ENCODE measurements at places on chromosomes 5 and 9.

GRCh38 chr9:70428781-70429180, 14.3 kb upstream of the KLF9 start:
- no peak for DNase-seq

DNA sequence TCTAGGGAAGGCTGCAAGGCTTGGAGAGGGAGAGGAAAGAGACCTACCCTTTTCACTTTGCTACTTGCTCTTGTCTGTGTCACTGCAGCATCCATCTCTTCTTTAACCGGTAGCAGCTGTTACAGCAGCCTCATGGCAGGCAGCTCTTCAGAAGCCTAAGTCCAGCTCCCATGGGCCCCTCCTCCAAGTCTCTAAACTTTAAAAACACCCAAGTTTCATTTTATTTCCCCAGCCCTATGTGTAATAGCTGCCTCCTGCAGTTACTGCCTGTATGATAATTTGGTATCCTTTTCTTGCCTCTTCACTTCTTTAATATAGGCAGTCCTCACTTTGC, 313.1 kb upstream of the PIK3R1 start:
- DNase-seq, result no peak

- no peak for DNase-seq
Observed at GRCh38 chr5:41832430-41832829, 37.8 kb downstream of the OXCT1 start.

GRCh38 chr5:135718151-135718550, 116.3 kb upstream of the SLC25A48 start:
- DNase-seq, result peak; percentile 80

DNA sequence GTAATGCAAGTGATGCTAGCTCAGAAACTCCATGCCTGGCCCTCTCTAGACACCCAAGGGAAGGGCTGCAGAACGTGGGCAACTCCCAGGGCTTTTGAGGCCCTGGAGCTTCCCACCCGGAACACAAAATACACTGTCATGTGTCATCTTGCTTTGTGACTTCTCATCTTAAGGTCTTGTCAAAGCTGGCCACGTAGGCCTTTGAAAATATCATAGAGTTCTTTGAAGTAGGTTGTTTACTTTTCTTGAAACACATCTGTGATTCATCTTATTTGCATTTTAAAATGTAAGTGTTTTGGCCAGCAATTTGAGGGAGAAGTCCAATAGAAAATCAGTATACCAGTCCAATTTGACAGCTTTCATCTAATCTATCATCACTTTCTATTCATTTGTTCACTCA, 40.2 kb upstream of the PALM2AKAP2 start:
- peak; percentile 44 for DNase-seq

- DNase-seq, result peak; percentile 35
Observed at GRCh38 chr5:33997331-33997983, 10.4 kb downstream of the AMACR start.

GRCh38 chr5:172133359-172134029, 54.5 kb downstream of the STK10 start:
- no peak for DNase-seq

GRCh38 chr5:123735384-123735783, 223.4 kb downstream of the CSNK1G3 start:
- no peak for DNase-seq

- DNase-seq, result no peak
Observed at GRCh38 chr5:815449-815848, 30.9 kb upstream of the ZDHHC11B start.

DNA sequence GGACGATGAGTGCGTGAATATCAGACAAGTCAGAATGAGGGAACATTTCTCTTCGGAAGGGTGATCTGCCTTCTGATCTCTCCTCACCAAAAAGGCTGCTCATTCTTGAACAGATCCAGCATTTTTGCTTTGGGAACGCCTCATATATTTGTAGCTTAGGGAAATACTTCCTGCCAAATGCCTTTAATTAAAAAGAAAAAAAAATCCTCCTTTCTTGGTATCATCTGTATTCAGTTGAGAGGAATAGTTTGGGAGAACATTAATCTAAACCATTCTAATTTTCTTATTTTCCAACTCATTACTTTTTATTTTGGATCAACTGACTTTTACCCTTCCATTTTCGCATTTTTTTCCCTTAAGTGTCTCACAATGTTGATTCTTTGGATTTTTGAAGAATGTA, 163.4 kb downstream of the SNX18 start:
- no peak for DNase-seq

- DNase-seq, result peak; percentile 64
Observed at GRCh38 chr9:89606624-89607311, 2.0 kb downstream of the GADD45G start.

DNA sequence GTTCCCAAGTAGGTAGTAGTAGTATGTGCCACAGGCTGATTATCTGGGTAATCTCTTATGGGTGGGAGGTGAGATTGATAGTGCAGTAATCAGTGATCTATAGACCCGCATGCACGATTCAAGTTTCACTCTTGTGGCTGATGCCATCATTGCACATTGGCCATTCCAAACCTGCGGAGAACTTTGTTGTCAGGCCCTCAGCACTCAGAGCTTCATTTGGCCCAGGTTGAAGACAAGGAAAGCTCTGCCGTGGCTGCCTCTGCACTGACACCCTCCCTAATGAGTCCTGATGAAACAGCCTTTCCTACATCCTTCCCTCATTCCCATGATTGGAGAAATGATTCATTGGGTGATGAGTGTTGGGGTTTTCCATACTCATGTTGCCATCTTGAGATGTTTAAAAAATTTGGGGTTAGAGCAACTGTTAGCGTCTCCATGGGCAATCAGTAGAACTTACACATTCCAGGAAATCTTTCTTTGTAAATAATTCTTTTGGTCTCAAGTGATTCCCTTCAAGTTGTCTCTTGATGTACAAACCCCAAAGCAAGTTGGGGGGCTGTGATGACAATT, 22.9 kb downstream of the PROP1 start:
- no peak for DNase-seq

DNA sequence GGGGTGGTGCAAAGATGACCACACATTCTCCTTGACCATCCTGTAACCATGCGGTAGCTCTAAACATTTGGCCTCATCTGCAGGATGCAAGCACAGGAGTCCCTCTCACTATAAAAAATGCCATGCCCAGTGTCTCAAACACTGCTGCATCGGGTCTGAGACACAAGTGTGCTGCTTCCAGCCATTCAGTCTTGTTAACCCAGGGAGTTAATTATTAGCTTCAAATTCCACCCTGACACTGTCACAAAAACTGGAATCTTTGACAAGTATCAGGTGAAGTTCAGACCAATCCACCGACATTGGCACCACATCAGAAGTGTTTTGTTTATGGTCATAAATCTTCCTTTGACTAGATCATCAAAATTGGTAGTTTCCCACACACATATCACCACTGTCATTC, 119.1 kb upstream of the RASEF start:
- DNase-seq, result no peak

DNA sequence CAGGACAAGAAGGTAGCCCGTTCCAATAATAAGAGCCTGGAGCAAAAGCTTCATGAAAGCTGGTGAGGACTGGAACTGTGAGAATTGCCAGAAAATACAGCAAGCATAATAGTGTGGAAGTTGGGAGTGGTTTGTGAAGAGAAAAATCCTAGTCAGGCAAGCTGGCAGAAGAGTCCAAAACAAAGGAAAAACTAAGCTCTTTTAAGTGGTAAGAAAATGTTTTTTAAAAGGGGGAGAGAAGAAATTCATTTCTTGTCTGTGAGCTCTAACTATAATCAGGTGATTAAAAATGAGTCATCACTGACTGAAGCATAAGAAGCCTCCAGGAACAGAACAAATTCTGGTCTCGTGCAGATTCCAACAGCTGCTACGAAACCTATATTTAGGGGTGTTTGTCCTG, 102.6 kb downstream of the CAAP1 start:
- no peak for DNase-seq

DNA sequence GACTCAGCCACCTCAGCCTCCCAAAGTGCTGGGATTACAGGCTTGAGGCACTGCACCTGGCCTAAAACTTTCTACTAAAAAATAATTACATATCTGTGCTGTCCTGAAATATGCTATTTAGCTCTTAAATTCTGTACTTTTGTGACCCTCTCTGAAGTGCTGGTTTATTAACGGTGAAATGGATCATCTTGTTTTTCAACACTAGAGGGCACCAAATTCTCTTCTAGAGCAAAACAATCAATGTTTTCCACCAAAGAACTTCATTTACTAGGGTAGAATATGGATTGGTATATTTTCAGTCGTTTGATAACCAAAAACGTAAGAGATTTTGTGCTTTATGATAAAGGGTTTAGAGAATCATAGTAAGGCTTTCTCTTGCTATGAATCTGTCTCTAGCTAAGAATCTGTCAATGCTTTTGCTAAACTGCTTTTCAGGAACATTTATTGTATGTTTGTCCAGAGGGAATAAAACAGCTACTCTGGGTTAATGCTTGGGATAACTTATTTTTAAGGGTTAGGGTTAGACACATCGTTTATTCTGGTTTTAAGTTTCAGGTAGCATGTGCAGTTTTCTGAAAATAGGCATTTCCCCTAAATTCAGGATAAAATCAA, 63.6 kb downstream of the RNF180 start:
- peak; percentile 20 for DNase-seq

GRCh38 chr5:2128686-2129355, 246.1 kb upstream of the IRX4 start:
- no peak for DNase-seq

GRCh38 chr9:105854783-105855724, 160.7 kb downstream of the TMEM38B start:
- DNase-seq, result no peak

- no peak for DNase-seq
Observed at GRCh38 chr9:85501456-85501855, 240.3 kb downstream of the AGTPBP1 start.

DNA sequence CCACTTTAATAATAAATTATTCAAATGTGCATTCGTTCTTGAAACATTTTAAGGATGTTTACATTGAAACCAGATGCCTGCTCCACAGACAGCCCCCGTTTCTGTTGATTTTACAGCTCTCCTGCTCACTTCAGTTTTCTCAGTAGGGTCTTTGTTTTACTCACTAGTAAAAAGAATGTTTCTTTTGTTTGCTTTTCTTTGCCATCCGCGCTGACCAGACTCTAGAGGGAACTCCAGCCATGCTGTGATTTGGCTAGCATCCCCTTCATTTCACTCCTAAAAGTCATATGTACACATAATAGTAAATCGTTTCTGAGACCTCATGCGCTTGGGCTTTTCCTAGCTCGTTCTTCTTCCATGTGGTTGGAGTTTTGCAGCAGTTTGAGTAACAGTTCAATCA, 28.7 kb upstream of the PALM2AKAP2 start:
- DNase-seq, result no peak

- DNase-seq, result no peak
Observed at GRCh38 chr9:107387409-107387808, 102.2 kb downstream of the KLF4 start.

GRCh38 chr5:148735301-148735835, 81.0 kb upstream of the HTR4 start:
- DNase-seq, result no peak

- no peak for DNase-seq
Observed at GRCh38 chr9:76198336-76198735, 195.9 kb downstream of the RFK start.

DNA sequence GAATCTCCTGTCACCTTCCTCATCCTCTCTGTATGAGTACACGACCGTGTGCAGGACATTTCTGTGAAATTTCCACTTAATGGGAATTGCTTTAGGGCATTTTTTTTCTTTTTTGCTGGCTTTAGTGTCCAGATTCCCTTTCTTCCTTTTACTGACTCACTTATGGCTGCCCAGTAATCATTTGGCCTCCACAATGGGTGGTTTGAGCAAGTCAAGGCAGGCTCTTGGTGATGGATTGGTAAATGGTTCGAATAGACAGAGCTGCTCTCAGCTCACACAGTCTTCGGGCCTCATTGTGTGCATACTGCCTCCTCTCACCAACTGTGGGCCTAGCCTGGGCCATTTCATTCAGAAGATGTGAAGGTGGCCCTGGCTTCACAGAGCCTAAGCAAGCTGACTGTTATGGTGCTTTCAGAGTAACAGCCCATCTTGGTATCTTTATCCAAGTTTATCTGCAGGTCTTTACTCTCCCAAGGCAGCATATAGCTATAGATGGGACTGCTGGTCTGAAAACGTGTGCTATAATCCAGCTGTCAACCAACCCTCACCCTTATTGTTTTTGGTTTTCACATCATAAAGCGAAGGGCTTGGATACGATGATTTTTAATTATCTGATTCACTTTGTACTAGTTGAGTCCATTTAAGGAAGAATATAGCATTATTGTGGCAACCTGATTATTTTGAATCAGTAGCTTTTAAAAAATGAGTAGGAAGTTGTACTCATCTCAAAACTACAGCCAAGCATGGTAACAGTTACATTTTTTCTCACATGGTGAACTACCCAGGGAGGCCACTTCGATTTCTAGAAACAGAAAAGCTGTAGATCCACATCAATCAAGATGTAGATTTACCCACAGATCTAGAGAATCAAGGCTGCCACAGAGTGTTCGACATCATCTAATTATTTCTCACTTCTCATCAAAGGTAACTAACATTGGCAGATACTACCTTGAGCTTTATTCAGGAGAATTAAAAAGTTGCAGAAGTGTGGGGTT, 50.4 kb upstream of the CKMT2 start:
- DNase-seq, result no peak

GRCh38 chr5:172607213-172607793, 33.8 kb upstream of the NEURL1B start:
- no peak for DNase-seq

DNA sequence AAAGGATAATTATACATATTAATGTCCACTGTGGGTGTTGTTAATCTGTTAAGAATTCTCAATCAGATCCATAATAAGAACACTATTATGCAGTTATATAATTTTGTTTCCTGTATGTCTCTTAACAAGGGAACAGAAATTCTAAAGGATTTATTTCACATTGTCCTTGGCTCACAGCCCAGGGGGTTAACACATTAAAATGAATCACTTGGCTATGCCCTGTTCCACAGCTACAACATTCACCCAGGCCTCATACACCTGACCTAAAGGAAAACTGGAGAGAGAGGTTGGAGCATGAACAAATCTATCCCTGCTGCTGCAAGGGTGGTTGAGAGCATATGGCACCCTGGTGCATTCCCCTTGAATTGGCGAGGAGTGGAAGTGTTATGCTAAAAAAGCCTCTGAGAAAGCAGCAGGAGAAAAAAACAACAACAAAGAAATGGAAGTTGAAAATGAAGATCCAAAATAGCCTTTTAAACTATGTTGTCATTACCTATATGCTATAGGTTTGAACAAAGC, 116.0 kb downstream of the KCNN2 start:
- DNase-seq, result no peak

- no peak for DNase-seq
Observed at GRCh38 chr9:126621061-126621918, 7.6 kb downstream of the LMX1B start.

- DNase-seq, result no peak
Observed at GRCh38 chr5:56516441-56516840, 283.3 kb upstream of the ANKRD55 start.

GRCh38 chr5:94793113-94793815, 174.8 kb downstream of the SLF1 start:
- no peak for DNase-seq

DNA sequence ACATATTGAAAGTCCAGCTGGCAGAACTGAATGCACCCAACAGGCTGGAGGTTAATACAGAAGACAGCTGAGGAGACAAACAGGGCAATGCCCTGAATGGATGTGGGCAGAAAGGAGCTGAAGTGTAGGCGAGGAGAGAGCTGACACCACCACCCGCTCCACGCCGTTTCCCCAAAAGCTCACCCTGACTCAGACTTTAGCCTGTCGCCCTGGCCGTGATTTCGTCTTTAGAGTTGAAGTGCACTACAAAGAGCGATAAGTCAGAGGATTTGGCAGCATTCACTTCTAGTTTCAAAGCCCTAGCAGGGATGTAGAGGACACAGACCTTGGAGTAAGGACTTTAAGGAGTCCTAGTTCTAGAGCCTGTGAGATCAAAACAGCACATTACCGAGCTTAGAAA, 2.2 kb upstream of the ERAP1 start:
- DNase-seq, result no peak

GRCh38 chr9:129826344-129826743, 2.4 kb upstream of the TOR1A start:
- no peak for DNase-seq
